ENCODE measurements at places on chromosomes 4 and X.
A peak's percentile ranks its signal among the peaks of the same experiment; 100 is the strongest.

DNA sequence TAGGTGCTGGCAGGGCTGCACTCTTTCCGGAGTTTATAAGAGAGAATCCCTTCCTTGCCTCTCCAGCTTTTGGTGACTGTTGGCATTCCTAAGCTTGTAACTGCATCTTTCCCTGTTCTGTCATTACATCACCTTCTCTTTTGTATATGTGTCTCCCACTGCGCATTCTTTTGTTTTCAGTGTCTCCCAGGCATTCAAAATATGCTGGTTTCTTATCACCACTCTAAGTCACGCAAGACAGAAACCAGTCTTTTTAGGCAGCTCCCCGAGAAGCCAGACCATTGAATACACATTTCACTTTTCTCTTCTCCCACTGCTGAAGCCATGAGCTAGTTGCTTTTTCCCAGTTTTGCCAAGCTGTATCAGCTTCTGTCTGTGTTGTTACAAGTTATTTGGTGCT, 71.0 kb downstream of the LAS1L start:
- DNase-seq = no peak

DNA sequence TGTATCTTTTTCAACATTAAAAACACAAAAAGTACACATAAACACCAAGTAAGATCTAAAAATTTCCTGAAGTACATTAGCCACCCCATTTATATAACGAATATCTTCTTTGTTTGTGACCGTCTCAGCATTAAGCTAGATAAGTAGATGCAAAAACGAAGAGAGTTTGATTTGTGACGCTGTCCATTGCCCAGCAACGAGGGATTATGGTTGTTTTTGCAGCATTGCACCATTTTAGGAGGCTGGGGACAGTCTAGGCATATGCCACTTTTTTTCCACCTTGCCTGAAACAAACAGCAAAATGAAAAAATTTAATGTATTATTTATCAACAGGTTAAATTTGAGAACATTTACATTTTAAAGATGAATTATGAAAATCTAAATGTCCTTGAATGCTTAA, 12.0 kb upstream of the IGSF1 start:
- DNase-seq = no peak

DNA sequence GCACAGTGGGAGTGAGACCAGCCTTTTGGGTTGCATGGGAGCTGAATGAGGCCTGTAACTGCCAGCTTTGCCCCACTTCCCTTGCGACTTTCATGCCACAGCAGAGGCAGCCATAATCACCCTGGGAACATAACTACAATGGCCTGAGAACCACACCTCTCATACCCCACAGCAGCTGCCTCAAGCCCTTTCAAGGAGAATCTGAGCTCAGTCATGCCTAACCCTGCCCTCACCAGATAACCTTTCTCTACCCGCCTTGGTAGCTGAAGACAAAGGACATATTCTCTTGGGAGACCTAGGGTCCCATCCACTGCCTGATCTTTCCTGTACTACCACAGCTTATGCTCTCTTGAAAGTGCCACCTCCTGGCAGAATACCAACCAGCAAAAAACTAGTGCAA, 599.9 kb upstream of the IGFBP7 start:
- no peak for DNase-seq

GRCh38 chrX:55522596-55523276, 33.1 kb upstream of the USP51 start:
- no peak for DNase-seq

- no peak for DNase-seq
Measured at GRCh38 chr4:13543839-13544605, at the start of gene NKX3-2. Gene NKX3-2, minus strand, starts transcription at chr4:13544508. Its CDS starts 94 bp downstream, at chr4:13544414.

DNA sequence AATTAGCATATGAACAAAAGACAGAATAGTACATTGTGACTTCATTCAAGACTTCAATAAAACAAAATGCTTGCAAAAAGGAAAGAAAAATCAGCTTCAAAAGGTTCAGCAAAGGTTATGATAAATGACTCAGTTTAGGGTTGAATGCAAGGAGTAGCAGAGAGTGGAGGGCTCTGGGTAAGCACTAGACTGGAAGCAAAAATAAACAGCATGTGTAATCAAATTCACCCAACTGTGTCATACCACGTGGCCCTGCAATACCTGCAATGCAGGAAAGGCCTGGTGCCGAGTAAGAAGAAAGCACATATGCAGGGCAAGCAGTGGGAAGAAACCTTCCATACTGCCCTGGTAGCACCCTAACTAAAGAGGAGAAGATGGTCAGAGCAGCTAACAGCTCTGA, 88.7 kb downstream of the ATP11C start:
- no peak for DNase-seq

- peak; percentile 65 for DNase-seq
Measured at GRCh38 chr4:26459054-26459755, 31.1 kb downstream of the CCKAR start.

DNA sequence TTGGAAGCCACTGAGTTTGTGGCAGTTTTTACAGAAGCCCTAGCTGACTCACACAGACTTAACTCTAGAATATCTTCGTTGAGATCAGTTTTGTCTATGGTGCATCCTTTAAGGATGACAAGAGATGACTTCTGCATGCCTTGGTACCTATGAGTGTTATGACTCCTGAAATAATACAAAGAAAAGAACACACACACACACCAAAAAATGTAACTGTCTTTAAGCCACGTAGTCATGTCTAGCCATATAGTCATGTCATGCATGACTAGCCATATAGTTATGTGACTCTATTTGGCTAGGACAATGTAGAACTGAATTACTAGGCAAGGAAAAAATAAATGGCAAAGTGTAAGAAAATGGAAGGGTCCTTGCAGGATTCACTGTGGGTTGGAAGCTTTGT, 447.8 kb downstream of the NLGN4X start:
- no peak for DNase-seq

DNA sequence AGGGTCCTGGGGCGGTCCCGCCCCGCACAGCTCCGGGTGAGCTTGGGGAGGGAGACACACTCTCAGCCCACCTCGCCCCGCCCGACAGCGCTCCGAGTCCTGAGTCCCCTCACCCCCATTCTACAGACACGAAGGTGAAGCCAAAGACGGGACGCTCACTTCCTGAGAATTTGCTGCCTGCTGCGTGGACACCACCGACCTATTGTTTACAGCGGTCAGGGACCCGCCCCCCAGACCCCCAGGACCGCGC, 796 bp upstream of the ZNF141 start:
- no peak for DNase-seq

DNA sequence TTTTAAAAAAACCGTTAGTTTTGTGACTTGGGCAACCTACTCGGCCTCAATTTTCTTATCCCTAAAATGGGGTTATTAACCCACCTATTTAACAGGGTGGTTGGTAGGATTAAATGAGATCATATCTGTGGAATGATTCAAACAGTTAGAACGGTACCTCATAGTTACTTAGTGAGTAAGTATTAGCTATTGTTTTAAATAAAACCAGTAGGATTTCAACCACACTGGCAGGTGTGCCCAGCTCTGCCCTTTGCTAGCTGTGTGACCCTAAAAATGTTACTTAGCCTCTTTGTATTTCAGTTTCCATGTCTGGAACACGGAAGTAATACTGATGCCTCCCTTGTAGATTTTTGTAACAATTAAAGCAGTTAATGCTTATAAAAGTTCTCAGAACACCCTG, 225.8 kb upstream of the SPRY1 start:
- DNase-seq = no peak

DNA sequence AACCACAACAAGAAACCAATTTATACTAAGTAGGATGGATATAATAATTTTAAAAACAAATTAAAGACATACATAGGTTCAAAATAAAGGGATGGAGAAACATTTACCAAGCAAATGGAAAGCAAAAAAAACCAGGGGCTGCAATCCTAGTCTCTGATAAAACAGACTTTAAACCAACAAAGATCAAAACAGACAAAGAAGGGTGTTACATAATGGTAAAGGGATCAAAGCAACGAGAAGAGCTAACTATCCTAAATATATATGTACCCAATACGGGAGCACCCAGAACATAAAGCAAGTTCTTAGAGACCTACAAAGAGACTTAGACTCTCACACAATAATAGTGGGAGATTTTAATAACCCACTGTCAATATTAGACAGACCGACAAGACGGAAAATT, 66.6 kb downstream of the ATRX start:
- DNase-seq = no peak
